ENCODE measurements at places on chromosomes 16 and 17.
A peak's percentile ranks its signal among the peaks of the same experiment; 100 is the strongest.

DNA sequence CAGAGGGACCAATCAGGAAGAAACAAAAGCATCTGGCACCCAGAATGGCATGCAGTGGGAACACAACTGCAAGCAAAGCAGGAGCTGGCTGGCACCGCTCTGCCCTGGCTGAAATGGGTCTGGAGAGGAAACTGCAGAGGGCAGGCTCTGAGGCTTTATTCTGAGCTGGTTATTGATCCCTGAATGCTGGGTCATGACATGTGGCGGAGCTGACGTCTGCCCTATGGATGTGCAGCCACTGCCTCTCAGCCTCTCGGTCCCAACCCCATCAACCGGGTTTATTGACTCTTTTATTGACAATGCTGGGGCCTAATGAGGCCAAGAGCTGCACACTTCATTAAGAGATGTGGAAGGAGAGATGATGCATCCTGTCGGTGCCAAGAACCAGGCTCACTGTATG is 3.9 kb upstream of the SKAP1 start:
- DNase-seq, result no peak

DNA sequence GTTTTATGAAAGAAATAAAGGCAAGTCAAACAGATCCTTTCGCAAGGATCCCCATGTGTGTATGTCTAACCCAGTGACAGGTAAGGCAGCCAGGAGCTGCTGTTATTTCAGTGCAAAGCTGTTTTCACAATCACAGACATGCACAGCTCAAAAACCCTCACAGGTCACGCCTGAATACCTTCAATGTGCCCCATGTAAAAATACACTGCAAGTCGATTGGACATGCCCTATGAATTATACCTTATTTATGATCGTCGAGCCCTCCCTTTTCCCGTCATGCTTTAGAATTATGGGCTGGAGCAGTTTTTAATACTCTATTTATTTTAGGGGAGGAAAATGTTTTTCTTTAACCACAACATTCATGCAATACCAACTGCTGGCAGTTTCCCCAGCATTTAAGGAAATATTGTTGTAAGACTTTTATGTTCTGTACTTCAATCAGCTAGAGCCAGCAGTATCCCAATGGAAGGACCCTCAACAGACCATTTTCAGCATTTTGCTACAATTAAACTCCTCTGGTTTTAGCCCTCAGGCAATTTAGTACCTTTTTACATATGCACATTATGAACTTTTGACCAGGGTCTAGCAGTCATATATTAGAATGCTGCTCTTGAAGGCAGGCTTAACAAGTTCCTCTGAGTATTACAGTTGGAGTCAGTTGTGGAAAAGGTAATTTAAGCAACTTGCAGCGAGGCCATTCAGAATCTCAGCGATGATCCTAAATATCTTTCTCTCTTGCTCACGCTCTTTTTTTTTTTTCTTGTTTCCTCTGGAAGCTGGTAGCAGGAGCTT is 362.2 kb downstream of the WWOX start:
- DNase-seq, result no peak

DNA sequence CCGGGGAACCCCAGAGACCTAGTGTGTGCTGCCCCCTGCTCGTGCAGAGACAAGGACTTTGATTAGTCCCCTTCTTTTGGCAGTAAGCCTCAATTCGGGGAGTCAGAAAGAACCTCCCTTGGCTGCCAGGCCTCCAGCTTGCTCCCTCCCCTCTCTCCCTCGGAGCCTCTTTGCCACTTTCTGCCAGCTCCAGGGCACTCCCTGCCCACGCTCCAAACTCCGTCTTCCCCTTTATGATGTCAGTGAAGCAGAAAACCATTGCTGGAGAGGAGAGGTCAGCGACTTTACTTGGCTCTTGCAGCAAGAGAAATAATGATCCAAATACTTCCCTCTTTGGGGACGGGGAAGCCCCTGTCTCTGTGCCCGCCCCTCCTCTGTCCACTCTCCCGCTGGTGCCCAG is 28.1 kb downstream of the TTYH2 start:
- DNase-seq, result no peak

- no peak for DNase-seq
Observed at GRCh38 chr17:33205552-33205951, 87.5 kb downstream of the ASIC2 start.

GRCh38 chr17:49755663-49756283 is 8.2 kb downstream of the FAM117A start:
- no peak for DNase-seq

- DNase-seq, result no peak
Observed at GRCh38 chr16:15509051-15509592, 74.7 kb downstream of the BMERB1 start.

GRCh38 chr16:55756963-55757362 is 75.9 kb downstream of the CES1 start:
- no peak for DNase-seq

GRCh38 chr16:72159386-72159785 is 12.6 kb downstream of the PMFBP1 start:
- DNase-seq, result no peak

DNA sequence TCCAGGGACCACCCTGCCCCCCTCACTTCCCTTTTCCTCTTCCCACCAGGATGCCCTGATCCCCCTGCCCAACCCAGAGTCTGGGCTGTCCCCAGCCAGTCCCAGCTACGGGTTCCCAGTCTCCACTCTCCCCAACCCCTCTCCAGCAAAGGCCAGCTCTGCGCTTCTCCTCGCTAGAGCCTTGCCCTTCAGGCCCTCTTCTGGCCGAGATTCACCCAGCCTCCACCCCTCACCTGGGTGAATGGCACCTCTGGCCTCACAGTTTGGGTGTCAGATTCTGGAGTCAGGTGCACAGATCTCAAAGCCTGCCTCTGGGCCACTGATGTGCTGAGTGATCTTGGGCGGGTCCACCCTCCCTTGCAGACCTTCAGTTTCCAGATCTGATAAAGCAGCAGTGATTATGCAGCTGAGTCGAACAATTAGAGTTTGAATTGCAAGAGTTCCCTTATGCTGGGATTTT is 185.6 kb upstream of the TNRC6C start:
- peak; percentile 4 for DNase-seq

DNA sequence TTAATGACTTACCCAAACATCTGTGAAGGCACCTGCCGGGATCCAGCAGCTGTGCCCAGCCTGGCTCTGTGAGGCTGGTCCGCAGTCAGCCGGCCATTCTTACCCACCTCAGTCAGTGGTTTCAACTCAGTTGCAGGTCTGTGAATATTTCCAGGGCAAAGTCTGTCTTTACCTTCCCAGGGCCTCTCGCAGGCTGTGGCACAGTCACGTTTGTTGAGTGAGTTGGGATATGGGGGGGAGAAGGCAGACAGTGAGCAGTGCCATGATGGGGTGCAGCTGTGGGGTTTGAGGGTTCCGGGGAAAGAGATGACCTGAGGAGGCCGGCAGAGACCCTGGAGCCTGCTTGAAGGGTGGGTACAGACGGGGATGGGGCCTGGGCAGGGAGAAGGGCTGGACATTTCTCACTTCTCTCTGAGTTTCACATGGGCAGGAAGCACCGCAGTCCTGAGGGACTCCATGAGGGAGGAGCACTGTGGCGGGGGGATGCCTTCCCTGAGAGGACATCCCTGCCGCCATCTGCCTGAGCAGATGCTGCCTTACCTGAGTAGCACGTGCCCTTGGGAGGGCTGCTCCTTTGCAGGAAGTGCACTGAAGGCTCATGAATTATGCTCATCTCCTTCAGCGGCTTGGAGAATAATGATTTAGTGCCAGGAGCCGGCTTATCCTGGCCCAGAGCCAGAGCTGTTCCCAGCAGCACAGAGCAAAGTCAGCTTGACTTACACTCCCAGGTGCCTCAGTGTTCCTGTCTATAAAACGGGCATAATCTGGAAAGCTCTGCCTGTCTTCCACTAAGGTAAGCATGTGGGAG is 48.1 kb downstream of the KSR1 start:
- DNase-seq, result no peak

DNA sequence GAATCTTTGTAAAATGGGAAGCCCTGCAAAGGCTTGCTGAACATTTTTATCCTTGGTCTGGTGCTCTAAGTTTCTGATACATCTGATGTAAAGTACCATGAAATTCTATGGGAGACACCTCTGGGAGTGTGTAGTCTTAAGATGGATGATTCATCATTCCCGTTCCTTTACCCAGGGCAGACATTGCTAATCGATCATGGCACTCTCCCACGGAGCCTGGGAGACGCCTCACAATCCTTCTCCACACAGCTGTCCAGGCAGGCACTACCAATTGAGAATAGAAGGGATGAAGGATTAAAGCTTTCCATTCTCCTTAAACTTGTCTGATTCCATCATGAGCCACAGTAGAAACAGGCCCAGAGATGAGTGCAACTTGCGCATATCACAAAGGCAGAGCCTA is 144.8 kb downstream of the GSG1L start:
- no peak for DNase-seq

GRCh38 chr16:8801701-8802100 is 4.1 kb downstream of the PMM2 start:
- no peak for DNase-seq

- DNase-seq, result no peak
Observed at GRCh38 chr17:79658811-79659207, 48.0 kb upstream of the RBFOX3 start.

- no peak for DNase-seq
Observed at GRCh38 chr17:60545465-60546191, 19.6 kb upstream of the APPBP2 start.

DNA sequence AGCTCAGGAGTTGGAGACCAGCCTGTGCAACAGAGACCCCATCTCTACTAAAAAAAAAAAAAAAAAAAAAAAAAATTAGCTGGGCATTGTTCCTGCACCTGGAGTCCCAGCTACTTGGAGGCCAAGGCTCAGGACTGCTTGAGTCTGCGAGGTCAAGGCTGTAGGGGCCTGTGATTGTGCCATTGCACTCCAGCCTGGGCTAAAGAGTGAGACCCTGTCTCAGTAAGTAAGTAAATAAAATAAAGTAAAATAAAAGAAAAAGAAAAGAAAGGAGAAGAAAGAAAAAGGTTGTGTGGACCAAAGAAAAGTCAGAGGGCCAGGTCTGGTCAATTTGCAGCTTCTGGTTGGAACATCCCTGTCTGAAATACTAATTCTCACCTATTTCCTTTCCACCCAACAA is 18.4 kb downstream of the MT1X start:
- no peak for DNase-seq

DNA sequence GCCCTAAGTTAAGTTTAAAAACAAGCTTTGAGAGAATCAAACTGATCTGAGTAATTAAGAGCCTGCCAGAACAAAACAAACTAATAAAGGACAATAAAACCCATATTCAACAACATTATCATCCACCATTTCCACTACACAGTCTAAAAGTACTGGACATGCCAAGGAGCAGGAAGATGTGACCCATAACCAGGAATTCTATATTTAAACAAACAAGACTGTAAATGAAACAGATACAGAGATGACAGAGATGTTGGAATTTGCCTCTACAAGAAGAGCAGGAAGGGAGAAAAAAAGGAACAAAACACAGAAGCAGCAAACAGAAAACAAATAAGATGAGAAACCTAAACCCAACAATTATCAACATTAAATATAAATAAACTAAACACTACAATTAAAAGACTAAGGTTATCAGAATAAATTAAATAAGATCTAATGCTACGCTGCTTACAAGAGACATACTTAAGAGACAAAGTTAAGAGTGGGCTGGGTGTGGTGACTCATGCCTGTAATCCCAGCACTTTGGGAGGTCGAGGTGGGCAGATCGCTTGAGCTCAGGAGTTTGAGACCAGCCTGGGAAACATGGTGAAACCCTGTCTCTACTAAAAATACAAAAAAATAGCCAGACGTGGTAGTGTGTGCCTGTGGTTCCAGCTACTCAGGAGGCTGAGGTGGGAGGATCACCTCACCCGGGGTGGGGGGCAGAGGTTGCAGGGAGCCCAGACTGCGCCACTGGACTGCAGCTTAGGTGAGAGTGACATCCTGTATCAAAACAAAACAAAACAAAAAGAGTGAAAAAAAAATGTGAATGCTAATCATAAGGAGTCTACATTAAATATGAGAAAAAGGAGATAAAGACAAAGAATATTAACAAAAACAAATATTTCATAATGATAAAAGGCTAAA is 50.6 kb downstream of the CREBBP start:
- no peak for DNase-seq

All from hematopoietic multipotent progenitor cell (in vitro differentiated cells).